ENCODE measurements at places on chromosomes 16 and 17. TPM values are rescaled to one million over a fixed set of nuclear protein-coding genes. Genes with fewer than 3 reads are reported as not detected.

Gene SLC5A10
- not detected for total RNA-seq

Gene C17orf67
- 1.1 TPM for total RNA-seq

Gene GAST
- total RNA-seq, result not detected

Gene CEP112
- total RNA-seq, result 6.8 TPM

Gene CES5A
- total RNA-seq, result not detected

Gene SP2
- total RNA-seq, result 3.7 TPM

Data from placental pericyte (primary cell).